Mesothelial cell of epicardium (in vitro differentiated cells): ENCODE measurements at places on chromosomes 11 and 22.

- no peak for DNase-seq
Observed at GRCh38 chr11:126791446-126791845, 209.1 kb downstream of the KIRREL3 start.

GRCh38 chr11:494761-495536, 12.1 kb downstream of the RNH1 start:
- DNase-seq: no peak

DNA sequence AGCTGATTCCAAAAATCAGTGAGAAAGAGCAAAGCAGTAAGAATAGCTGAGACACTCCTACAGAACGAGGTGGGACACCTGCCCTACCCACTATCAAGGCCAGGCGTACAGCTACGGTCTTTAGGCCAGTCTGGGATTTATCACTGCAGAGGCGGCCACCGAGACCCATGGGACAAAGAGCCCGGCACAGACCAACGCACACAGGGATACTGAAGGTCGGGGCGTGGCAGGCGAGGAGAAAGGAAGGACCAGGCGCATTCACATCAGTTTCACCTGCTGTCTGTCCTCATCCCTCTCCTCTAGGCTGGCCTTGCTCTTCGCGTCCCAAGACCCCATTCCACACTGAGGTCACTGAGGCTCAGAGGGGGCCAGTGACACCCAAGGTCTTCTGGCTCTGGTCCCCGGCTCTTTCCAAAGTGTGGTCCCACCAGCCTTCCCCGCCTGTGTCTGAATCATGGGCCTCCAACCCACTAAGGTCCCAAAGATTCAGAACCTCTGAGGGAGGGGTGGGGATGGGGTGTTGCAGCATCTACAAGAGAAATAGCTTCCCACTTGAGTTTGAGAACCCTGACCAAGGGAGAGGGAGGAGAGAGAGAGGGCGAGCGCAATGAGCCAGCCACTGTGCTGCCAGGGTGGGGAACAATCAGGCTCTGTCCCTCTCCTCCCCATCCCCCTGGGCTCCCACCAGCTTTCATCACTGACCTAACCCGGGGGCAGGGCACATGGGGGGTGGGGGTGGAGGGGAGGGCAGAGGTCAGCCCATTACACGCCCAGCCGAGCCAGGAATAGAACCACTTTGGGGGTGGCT, 7.2 kb upstream of the PICK1 start:
- no peak for DNase-seq

DNA sequence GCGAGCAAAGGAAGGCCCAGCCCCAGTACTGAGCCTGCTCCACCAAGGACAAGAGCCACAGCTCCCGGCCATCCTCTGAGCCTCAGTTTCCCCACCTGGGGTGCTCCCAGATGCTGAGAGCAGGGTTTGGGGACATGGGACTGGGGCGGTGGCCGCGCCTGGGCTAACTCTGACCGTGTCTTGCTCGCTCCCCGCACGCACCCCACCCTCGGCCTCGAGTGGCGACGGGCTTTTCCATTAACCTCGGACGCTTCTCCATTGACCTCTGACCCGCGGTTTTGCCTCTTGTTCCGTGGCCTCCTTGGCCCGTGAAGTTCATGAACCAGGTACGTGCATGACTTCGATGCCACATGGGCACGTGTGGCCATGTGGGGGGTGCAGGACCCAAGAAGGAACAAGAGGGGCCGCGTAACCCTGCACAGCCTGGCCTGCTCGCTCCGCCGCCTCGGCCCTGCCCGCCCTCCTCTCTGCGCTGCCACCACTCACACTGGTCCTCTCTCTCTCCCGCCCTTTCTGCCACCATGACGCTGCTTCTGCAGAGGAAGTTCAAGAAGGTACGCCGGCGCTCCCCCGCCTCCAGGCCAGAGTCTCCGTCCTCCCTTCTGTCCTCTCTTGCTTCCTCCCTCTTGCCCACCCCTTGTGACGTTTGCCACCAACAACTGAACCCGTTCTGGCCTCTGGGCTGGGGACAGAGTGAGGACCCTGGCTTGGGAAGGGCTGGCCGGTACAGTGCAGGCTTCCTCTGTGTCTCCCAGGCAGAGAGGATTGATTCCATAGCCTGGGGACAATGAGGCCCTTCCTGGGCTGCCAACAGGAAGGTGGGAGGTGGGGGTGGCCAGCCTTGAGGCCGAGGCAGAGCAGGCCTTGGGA, 6.9 kb downstream of the TNNT3 start:
- no peak for DNase-seq

GRCh38 chr11:116881143-116881542, 43.7 kb upstream of the APOA1 start:
- no peak for DNase-seq

DNA sequence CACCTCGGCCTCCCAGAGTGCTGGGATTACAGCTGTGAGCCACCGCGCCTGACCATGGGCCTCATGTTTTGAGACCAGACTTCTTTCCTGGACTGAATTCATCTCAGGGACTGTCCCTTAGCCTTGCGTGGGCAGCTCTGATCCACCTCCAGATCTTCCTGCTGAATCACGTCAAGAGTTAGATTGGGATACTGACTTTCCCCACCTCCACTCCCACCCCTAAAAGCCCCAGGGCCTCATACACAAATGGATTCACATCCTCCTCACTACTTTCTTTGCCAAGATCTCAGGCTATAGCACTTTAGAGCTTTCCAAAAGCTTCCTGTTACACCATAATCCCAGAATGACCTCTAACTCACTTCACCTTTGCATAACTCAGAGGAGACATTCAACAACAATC, 12.1 kb downstream of the CCDC87 start:
- no peak for DNase-seq

- DNase-seq: no peak
Observed at GRCh38 chr22:32533265-32534111, 58.9 kb downstream of the FBXO7 start.
